Stimulated activated naive CD8-positive, alpha-beta T cell treated with anti-CD3 and anti-CD28 coated beads, Interleukin-15, amount 100 ng/mL, for 72 hours (primary cell): ENCODE measurements at places on chromosomes 7 and 10.

DNA sequence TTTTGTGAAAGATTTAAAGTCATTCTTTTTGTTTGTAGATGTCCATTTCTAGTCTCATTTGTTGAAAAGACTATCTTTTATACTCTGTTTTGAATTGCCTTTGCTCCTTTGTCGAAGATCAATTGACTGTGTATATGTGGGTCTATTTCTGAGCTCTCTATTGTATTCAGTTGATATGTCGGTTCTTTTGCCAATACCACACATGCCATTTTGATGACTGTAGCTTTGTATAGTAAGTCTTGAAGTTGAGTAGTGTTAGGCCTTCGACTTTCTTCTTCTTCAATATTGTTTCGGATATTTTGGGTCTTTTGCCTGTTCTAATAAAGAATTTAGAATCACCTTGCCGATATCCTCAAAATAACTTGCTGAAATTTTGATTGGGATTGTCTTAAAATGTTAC lies 104.5 kb downstream of the CCSER2 start:
- no peak for DNase-seq

- DNase-seq: peak; percentile 17
These were observed 20.3 kb upstream of the HECTD2 start for GRCh38 chr10:91389636-91390512.

DNA sequence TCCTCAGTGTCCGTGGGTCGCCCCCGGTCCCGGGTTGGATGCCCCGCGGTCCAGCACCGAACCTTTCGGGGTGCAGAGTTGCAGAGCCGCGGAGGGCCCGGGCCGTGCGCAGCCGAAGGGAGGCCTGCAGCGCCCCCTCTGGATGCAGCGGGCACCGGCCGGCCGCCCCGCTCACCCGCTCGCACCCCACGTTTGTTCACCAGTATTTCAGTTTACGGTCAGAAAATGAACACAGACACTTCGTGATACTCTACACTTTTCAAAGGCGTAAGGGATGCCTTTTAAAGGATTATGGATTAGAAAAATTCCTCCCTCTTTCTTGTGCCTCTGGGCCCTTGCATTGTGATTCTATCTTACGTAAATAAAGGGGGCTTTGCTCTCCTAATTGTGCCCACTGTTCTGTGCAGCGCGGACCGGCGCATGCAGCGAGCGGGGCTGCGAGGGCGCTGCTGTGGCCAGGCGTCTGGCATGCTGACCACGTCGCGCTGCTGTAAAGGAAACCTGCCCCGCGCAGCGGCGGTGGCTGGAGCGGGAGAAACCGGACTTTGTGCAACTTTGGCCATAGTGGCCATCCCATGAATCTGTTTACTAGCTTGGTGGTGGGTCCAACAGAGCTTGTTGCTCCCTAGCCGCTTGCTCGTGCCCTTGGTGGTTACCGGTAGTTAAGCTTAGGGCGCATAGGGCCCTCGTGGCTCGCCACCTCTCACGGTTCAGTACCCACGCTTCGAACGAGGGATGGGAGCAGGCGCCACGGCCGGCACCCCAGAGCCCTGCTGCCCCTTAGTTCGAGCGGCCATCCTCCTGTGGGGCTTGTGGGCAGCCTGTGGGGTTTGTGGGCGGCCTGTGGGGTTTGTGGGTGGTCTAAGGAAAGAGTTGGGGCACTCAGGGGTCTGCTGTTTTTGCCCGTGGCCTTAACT lies 739 bp upstream of the MEST start:
- peak; percentile 57 for DNase-seq

DNA sequence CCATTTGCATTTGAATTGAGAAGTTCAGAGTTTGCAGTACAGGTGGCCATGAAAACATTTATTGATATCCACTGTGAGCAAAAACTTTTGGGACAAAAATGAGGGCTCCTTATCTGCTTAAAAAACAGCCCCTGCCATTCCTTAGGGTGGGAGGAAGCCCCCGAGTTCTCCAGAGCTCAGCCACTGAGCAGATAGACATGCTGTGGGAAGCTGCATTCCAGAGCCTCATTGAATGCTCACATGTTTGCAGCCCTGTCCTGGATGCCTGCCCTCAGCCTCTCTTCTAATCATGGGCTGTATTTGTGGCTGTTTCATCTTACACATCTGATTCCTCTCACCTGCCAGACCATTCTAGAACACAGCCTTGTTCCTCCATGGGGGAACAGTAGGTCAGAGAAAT lies 33.3 kb downstream of the PLPP4 start:
- DNase-seq: no peak

DNA sequence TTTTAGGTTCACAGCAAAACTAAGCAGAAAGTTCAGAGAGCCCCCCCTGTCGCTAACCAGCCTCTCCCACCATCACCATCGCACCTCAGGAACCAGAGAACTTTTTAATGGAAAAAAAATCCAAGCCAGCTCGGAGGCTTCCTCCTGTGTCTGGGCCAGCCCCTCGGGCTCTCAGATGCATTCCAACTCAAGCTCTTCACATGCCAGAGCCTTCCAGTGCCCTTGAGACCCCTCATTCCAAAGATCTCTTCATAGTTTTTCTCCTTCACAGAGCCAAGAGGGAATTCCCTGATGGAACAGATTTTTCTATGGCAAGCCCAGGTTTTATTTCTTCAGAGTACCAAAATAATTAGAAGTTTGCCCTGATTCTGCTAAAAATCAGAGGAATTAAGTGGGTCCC lies 153.4 kb upstream of the LANCL2 start:
- DNase-seq: no peak
